Stimulated activated CD8-positive, alpha-beta memory T cell treated with anti-CD3 and anti-CD28 coated beads, Interleukin-7, amount 100 ng/mL, for 1 hour (primary cell): ENCODE measurements at places on chromosomes 12 and 14.

GRCh38 chr12:2756756-2757155, 38.0 kb upstream of the FKBP4 start:
- no peak for DNase-seq

DNA sequence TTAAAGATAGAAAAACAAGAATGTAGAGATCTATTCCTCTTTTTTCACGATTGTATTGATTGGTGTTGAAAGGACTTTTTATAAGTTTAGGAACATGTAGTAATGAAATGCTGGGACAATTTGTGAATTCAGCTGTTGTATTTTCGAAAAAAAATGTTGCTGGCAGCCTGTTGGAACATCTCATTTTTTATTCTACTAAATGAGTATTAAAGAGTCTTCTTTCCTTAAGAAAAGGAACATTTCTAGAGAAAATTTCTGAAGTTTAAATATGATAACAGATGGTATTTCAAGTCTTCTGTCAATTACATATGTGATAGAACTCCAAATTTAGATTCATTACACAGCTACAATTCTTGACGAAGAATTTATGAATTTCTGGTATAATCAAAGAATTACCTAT, 189.6 kb downstream of the TMEM117 start:
- DNase-seq = no peak

DNA sequence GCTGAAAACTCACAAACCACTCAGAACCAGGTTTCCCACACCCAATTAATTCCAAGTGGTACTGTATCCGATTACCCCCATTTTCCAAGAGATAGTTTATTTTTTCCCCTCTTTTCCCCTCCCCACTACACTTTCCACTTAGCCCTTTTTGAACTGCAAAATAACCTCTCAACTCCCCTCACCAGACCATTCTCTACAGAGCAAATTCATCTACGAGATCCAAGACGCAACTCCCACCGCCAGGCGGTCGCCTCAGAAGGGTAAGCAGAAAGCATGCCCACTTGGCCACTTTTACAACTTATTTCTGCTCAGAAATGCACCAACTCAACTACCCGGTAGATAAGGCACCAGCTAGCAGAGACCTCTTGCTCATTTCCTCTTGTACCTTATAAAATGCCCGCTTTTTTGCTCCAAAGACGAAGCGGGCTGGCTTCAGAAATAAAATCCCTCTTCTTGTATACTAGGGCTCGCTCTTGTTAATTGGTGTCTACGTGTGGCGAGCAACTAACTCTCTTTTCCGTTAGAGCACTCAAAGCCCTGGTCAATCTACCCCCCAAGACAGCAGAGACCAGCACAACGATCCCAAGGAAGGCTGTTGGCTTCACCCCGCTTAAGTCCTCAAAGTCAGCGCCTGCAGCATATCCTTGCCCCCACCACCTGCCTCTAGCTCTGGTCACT, 910 bp upstream of the SRP54 start:
- DNase-seq = peak; percentile 2

DNA sequence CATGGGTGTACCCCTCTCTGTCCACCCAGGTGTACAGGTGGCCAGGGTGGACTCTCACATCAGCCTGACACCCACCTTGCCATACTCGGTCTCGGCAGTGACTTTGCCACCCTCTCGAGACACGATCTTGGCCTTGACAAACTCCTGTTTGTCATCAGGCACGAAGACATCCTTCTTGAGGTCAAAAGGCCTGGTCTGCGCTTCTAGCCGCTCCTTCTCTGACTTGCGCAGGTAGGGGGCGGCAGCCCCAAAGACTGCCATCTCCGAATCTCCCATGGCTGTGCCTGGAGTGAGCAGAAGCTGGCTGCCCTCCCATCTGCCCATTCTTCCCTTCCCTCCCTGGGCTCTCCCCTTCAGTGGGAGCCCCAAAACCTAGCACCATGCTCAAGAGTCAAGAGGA, 2.0 kb downstream of the MYH7 start:
- no peak for DNase-seq

GRCh38 chr12:99911967-99912366, 72.8 kb downstream of the ANKS1B start:
- DNase-seq = no peak

DNA sequence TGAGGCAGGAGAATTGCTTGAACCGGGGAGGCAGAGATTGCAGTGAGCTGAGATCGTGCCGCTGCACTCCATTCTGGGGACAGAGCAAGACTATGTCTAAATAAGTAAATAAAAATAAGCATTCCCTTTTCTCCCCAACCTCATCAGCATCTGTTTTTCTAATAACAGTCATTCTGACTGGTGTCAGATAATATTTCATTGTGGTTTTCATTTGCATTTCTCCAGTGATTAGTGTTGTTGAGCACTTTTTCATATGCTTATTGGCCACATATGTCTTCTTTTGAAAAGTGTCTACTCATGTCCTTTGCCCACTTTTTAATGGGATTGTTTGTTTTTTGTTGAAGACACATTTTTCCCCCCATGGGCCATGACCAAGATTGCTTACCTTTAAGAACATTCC, 243.2 kb downstream of the ADAMTS20 start:
- no peak for DNase-seq

- DNase-seq = peak; percentile 38
These were observed 250.9 kb upstream of the OR4E1 start for GRCh38 chr14:21924479-21924878.

GRCh38 chr12:132622437-132623071, 4.0 kb downstream of the P2RX2 start:
- no peak for DNase-seq

GRCh38 chr12:9626291-9626690, 18.6 kb upstream of the KLRB1 start:
- no peak for DNase-seq

- no peak for DNase-seq
These were observed 3.1 kb upstream of the NOXRED1 start for GRCh38 chr14:77426396-77426795.

GRCh38 chr14:76138119-76138757, 13.5 kb upstream of the GPATCH2L start:
- no peak for DNase-seq

DNA sequence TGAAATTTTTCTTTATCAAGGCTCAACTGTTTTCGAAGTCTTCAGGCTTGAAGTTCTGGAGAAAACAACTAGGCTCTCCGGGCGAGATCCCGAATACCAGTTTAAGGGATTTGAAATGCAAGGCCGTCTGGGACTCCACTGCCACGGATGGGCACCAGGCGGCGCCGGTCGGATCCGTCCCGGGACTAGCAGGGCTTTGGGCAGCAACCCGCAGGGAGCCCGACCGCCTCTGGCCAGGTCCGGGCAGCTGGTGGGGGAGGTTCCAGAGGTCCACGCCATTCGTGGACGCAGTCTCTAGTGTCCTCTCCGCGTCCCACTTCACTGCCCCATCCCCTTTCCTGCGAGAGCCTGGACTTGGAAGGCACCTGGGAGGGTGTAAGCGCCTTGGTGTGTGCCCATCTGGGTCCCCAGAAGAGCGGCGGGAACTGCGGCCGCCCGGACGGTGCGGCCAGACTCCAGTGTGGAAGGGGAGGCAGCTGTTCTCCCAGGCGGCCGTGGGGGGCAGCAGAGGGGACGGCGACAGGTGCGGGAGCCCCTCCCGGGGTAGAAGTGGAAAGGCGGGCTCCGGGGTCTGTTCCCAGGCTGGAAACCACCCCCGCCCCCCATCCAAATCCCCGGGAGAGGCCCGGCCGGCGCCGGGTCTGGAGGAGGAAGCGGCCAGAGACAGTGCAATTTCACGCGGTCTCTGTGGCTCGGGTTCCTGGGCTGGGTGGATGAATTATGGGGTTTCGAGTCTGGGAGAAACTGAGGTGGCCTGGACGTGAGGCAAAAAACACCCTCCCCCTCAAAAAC, 838 bp upstream of the ERBB3 start:
- DNase-seq = no peak

DNA sequence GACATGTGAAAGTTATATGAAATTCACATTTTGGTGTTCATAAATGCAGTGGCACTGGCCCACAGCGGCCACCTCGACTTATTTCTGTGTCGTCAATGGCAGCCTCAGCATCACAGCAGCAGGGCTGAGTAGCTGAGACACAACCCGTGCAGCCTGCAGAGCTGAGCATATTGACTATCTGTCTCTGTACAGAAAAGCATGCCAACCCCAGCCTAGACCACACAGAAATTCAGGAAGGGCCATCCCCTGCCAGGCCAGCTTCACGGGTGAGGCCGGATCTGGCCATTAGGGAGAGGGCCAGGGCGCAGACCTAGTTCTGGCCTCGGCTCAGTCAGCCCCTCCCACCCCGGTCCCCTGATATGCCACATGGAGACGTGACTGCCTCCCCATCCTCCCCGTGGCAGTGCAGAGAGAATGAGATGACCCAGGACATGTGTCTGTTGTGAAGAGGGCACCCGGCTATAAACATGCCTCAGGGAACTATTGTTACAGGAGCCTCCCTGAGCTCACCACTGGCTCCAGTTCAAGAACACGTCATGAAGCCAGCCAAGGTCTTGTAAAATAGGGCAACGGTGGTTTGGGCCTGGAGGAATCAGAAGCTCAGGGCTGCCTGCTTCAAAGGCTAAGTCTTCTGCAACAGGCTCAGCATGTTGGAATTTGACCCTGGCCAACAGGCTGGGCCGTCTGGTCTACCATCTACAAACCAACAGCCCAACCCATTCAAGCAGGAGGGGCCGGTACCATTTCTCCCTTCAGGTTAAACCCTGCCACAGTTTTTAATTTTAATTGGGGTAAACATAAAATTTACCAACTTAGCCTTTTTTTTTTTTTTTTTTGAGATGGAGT, 25.5 kb downstream of the SCARB1 start:
- DNase-seq = no peak

DNA sequence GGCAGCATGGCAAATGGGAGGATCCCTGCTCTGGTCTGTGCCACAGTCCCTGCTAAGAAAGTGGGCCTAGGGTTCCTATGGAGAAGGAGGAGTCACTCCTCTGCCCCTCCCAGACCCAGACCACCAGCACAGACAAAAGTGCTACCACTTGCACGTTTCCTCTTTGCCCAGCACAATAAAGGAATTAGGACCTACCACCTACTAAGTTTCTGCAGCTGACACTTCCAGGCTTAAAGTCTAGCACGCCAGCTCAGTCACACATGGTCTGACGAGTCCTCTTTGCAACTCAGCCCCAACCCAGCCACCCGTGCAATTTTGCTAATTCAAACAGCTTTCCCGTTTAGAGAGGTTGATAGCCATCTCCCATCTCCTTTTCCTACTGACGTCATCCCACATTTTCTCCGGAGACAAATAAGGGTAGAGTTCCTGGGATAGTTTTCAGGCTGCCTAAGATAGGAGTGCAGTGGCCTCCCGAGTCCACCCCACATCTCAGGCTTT, 66.2 kb upstream of the PTGR2 start:
- DNase-seq = no peak

DNA sequence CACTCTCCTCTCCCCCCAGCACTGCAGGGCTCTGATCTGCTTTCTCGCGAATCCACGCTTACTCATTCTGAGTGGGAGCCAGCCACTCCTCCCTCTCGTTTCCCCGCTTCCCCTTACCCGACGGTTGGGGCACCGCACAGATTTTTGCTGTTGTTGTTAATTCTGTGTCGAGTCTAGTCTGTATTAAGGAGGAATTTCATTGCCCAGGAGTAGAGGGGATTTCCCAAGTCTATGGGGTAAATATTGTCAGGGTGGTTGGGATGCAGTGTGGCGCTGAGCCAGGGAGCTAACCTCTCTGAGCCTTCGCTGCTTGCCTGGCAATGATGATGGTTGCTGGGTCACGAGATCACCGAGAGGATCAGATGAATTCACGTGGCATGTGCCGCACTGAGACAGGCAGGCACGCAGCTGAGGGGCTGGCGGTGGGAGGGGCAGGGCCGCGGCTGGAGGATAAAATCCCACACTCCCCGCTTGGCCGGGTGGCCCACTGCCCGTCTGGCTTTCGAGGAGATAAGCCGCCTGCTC, 18.5 kb downstream of the NCOR2 start:
- no peak for DNase-seq

DNA sequence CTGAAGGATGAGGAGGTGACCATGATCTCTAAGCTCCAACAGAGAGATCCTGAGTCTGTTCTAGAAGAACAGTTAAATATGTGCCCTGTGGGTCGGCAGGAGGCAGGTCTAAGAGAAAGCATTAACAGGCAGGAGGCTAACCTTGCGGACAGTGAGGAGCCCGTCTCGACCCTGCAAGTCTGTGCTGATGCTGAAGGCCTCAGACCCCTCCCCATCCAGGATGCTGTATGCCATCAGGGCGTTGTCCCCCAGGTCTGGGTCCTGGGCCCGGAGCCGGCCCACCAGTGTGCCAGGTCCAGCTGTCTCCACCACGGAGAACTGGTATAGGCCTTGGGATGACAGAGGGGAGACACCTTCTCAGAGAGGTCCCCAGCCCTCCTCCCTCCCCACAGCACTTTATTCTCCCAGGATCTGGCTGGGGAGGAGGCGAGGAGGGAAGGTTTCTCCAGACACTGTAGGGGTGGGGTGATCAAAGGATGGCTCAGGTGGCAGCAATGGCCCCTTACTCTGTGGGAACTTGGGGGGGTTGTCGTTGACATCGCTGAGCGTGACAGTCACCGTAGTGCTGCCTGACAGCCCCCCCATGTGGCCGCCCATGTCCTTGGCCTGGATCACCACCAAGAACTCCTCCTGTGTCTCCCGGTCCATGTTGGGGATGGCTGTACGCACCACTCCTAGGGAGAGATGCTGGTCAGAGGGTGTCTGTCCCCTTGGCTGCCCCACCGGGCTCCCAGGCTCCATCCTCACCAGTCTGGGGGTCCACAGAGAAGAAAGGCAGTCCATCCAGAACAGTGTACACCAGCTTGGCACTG, 3.1 kb downstream of the CDH24 start:
- DNase-seq = no peak

DNA sequence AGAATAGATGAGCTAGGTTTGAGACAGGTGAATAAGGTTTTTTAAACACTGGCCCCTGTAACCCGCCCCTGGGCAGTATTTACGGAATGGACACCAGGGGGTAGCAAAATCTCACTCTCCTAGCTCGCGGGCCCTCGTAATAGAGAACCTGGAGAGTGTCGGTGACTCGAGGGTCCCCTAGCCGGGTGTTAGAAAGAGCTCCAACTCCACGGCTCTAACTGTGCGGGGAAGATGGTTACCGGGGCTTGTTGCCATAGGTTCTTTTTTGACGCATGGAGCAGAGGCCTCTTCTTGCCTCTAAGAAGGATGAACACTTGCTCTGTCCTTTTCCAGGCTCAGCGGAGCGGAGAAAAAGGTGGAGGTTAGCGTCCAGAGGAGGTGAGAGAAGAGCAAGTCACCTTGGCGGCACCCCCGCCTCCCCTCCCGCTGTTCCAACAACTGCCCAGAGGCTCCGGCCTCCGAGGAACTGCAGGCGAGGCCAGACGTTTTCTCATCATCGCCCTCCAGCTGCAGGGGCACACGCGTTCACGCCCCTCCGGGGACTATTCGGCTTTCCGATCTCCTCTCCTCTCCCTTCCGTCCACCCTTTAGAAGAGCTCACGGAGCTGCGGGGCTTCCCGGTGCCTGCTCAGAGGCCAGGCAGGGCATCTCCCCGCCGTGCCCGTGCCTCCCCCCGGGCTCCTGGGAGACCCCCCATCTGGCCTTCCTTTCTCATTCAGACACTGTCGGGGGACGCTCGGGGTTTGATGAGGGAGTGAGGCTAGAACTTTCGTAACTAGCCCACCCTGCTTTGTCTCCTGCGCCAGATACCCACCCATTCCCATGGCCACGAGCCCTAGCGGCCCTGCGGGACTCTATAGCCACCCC, 1.4 kb upstream of the ARHGEF40 start:
- DNase-seq = no peak
